Activated gamma-delta T cell treated with anti-CD3 and anti-CD28 coated beads, Interleukin-2, amount 50 U/mL, for 16 hours (primary cell): ENCODE measurements at places on chromosomes 3 and 15.
A peak's percentile ranks its signal among the peaks of the same experiment; 100 is the strongest.

GRCh38 chr3:16365491-16366128 is 100.6 kb downstream of the OXNAD1 start:
- no peak for DNase-seq

- no peak for DNase-seq
Measured at GRCh38 chr3:27615555-27615954, 106.6 kb downstream of the EOMES start.

GRCh38 chr3:12798559-12799179 is 2.2 kb downstream of the CAND2 start:
- no peak for DNase-seq

- no peak for DNase-seq
Measured at GRCh38 chr15:95742836-95743235, 587.7 kb upstream of the NR2F2 start.

DNA sequence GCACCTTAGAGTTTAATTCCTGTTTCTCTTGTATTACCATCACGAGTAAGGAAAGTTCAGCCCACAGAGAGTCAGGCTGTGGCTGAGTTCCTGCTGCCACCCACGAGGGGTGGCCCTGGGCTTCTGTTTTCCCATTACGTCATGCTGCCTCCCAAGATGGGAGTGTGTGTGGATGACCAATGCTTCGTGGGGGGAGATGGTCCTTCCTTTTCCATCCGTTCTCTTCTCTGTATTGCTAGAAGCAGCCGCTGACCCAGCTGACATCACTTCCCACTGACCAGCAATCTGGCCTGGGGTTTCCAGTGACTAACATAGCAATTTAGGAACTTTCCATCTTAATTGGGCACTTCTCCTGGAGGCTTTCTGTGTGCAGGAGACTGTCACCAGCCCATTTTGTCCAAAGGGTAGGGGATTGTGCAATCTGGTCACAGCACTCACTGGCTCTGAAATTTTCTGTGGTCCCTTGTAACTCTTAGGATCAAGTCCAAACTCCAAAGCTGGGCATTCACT is 9.3 kb downstream of the IRAK2 start:
- no peak for DNase-seq

- peak; percentile 15 for DNase-seq
Measured at GRCh38 chr3:56980798-56981390, 79.6 kb upstream of the SPATA12 start.

GRCh38 chr3:165696496-165696895 is 140.7 kb downstream of the BCHE start:
- DNase-seq, result no peak

DNA sequence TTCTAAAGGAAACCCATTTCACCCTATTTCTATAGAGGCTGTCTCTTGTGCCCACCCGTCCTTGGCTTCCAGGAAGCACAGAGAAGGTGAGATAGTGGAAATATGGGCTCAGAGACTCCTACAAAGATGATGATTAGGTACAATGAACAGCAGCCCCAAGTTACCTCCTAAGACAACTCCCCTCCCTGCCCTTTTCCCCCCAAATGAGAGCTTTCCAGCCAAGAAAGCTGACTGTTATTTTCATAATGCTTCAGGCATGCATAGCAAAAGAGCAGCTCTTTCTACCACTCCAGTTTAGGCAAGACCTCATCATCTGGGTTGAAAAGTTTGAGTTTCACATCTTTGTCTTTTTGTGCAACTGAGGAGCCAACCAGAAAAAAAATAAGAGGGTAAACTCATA is 248.8 kb upstream of the ADAMTS9 start:
- DNase-seq, result no peak

DNA sequence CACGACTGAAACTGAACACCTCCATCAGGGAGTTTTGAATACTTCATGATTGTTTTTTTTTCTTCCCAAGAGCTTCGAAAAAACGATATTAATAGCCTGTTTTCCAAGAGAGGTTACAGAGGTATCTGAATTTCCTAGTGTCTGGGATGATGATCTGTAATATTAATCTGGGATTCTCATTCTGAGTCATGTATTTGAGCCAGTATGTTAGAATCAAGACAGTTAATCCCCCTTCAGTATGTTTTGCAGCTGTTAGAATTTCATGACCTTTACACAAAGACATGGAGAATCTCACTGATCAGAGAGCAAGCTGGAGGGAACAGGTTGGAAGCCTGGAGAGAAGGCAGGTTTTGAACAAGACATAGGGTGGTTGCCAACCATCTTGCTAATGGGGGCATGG is 234.5 kb upstream of the GAP43 start:
- DNase-seq, result no peak

DNA sequence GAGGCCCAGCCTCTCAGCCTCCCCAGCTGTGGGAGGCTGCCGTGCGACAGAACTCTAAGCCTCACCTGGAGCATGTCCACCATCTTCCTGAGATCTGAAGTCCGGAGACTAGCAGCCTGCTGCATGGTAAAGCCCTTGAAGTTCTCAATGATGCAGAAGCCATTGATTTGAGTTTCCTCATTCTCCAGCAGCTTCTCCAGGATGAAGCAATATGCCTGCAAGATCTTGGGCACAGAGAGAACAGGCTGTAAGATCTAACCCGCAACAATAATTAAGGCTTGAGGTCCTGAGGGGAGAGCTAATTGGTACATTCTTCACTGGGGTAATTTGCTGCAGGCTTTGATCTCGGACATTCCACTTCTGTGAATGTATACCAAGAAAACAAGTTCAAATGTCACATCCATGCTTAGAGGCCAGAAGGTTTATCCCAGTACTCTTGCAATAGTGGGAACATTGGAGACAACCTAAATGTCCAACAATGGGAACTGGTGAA is 9.7 kb downstream of the RLBP1 start:
- DNase-seq, result no peak

- DNase-seq, result no peak
Measured at GRCh38 chr3:113223475-113224281, 12.3 kb downstream of the BOC start.

- DNase-seq, result no peak
Measured at GRCh38 chr3:152574461-152575079, 260.4 kb upstream of the P2RY1 start.

DNA sequence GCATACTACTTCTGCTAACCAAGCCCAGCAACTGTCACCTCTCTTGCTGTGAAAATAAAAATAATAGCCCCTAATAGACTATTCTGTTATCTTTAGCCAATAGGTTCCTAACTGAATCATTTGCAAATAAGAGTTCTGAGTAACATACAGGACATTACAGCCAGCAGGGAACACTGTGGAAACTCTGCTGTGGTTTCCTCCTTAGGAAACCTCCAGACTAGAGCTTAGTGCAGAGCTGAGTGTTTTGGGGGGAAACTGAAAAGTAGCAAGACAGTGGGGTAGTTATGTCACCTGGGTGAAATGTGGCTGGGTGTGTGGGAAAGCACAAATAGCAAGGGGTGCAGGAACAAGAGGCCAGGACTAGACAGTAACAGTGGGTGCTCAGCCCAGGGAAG is 32.4 kb downstream of the DZIP1L start:
- DNase-seq, result no peak
